Fibroblast of skin of abdomen (primary cell): ENCODE measurements at places on chromosomes 3 and 15.

- no peak for DNase-seq
Measured at GRCh38 chr3:56347219-56347871, 120.9 kb downstream of the ERC2 start.

- peak; percentile 80 for DNase-seq
Measured at GRCh38 chr3:108474581-108474980, 35.8 kb downstream of the MYH15 start.

DNA sequence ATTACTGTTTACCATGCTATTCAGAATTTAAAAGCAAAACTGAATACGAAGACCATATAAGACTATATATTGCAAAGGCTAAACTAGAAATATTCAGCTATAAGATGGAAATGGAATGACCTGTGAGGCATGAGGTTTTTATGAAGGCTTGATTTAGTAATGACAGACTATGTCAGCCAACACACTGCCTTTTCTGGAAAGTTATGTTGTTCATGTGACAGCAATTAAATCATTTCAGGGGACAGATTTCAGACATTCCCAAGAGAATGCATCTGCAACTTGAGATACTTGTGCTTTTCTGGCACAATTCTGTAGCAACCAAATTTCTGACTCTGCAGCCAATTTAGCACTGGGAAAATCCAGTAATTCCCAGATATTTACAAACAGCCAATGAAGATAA is 8.6 kb upstream of the GATM start:
- no peak for DNase-seq

GRCh38 chr3:148878095-148878494 is 13.0 kb downstream of the CPA3 start:
- no peak for DNase-seq

GRCh38 chr15:31489801-31490646 is 163.4 kb downstream of the KLF13 start:
- peak; percentile 47 for DNase-seq

GRCh38 chr15:63600001-63600615 is 2.9 kb downstream of the FBXL22 start:
- DNase-seq, result no peak

DNA sequence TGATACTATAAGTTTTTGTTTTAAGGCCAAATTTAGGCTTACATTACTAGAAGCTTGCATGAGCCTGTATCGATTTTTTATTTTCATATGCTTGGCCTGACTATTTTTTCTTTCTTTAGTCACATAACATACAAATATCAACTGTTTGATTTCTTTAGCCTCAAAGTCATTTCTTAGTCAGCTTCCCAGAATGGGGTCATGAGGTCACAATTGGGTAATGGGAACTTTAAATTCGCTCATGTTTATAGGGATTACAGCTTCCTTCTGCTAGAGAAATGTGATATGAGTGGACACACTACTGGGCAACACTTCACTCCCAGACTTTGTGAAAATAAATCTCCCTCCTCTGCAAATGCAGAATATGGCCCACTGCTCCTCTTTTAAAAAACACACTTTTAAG is 9.1 kb upstream of the TIPARP start:
- no peak for DNase-seq

DNA sequence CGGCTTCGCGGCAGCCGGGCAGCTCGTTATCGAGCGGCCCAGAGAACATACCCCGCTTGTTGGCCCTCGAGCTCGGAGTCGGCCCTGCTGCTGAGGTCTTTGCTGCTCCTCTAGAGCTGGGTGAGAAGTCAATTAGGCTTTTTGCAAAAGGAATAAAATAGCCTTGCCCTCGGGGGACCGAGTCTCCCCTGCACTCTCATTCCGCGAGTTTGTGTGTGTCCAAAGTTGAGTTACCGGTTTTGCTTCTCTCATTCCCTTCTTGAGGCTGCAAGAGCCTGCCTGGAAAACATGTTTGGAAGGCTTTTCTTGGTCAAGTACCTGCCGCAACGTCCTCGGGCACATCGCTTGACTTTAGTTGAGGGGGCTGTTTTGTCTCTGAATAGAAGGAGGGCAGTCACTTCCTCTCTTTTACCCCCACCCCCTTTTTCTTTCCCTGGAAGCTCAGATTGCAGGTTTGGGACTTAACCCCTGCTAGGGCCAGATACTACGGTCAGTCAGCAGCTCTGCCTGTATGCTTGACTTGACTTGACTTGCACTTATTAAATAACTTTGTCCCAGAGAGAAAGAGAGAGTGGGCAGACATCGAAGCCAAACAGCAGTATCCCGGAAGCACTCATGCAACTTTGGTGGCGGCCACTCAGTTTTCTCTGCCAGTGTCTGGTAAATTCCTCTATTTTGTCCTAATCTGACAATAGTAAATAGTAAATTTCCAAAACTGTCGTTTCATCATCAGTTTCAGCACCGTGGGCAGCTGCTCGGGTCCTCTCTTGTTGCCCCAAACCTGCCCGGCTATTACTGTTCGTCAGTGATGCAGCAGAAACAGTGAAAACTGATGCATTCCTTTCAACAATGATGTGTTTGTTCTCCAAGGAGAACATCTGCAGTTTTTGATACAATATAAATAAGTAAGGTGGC is 609 bp downstream of the RNF13 start:
- peak; percentile 17 for DNase-seq

DNA sequence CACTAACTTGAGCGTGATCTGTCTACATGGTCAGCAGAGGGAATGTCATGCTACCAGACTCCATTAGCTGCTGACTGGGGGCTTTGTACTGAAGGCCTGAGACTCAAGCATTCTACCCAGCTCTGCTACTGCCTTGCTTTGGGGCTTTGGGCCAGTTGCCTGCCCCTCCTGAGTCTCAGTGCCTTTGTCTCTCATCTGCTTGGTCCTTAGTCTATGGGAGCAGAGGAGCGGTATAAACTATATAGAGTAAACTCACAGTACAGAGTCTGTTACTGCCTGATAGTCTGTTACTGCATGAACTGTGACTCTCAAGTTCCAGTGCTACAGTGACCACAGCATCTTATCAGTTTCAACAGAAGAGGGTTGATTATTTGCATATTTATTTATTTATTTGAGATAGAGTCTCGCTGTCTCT is 38.5 kb upstream of the C15orf39 start:
- no peak for DNase-seq

- peak; percentile 90 for DNase-seq
Measured at GRCh38 chr15:44541282-44541958, 4.5 kb downstream of the EIF3J start.

DNA sequence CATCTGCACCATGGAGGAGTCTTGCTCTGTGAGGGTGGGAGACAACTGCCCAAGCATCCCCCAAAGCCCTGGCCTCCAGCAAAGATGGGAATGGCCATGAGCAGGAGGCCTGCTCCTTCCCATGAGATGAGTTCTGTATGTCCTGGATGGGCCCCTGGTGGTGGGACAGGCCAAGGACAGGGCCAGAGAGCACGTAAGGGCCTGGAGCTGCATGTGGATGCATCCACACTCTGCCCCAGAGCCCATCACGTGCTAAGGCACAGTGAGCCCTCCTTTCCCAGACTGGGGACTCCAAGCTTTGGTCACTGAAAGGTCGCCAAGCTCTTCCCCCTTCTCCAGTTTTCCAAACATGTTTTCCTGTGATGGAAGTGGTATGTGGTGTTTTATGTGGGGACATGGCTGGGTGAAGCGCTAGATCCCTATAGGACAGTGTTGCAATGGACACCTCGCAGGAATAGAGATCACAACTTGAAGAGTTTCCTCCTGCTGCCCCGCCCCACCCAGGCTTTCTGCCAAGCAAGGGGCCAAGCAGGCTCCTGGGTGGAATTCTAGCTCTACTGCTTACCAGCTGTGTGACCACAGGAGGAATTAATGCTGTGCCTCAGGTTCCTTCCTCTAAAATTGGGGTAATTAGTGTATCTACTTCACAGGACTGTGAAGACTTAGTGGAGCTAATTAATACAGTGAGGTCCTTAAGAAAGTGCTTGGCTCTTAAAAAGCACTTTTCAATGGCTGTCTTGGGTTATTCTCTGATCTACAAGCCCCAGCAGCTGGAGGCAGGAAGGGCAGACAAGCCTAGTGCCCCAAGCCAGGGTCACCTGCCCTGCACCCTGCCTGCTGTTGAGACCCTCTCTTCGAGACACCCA is 106.4 kb upstream of the RPL32 start:
- peak; percentile 83 for DNase-seq

GRCh38 chr3:2446146-2446545 is 347.5 kb downstream of the CNTN4 start:
- no peak for DNase-seq

- no peak for DNase-seq
Measured at GRCh38 chr3:71099997-71100719, 483.4 kb downstream of the FOXP1 start.

GRCh38 chr3:111882799-111883198 is 23.7 kb downstream of the PHLDB2 start:
- DNase-seq, result no peak

GRCh38 chr3:158768361-158768787 is 33.5 kb upstream of the MFSD1 start:
- peak; percentile 40 for DNase-seq

GRCh38 chr15:57545995-57546394 is 45.7 kb upstream of the MYZAP start:
- no peak for DNase-seq
